ENCODE measurements at places on chromosomes 7 and 10. TPM values are rescaled to one million over a fixed set of nuclear protein-coding genes. Genes with fewer than 3 reads are reported as not detected.

DNA sequence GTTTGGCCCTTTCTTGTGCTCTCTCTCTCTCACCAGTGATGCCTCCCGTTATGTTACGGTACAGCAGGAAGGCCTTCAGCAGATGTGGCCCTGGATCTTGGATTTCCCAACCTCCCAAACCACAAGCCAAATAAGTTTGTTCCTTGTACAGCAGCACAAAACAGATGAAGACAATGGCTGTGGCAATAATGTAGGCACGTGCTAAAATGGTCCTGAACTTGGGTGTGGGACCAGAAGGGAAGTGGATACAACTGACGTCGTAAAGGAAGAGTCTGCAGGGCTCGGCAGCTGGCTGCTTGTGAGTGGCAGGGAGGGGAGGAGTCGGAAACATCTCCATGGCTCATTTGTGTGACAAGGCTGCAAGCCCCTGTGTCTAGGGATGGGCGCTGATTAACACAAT is 26.8 kb downstream of the PROSER2 start:
- DNase-seq = no peak
- no peak overlapping the region for H3K4me3 ChIP-seq
- H3K27ac ChIP-seq = no peak overlapping the region
- H3K27me3 ChIP-seq = no peaks in the 10 kb centered on the region

GRCh38 chr10:119029613-119030420 is at the start of gene NANOS1:
Gene NANOS1, plus strand, starts transcription at chr10:119029714. Its CDS starts 88 bp downstream, at chr10:119029802.
- peaks cover 19% of the 10 kb centered on the region for H3K36me3 ChIP-seq
- H3K4me3 ChIP-seq = peak within 1 kb of the TSS; percentile 65
- peaks cover 13% of the 10 kb centered on the region for H3K4me1 ChIP-seq
- peak; percentile 79 for DNase-seq

Gene IGFBP1
- total RNA-seq = not detected

Gene MYOZ1
- total RNA-seq = not detected

Gene AKR1D1
- total RNA-seq = not detected

Gene IMMP2L
- total RNA-seq = 10.0 TPM

- H3K4me1 ChIP-seq = no peaks in the 10 kb centered on the region
- no peak overlapping the region for H3K4me3 ChIP-seq
- no peaks in the 10 kb centered on the region for H3K36me3 ChIP-seq
Observed at GRCh38 chr7:70884440-70884764, 247.5 kb upstream of the GALNT17 start.

Gene CCDC172
- total RNA-seq = not detected

DNA sequence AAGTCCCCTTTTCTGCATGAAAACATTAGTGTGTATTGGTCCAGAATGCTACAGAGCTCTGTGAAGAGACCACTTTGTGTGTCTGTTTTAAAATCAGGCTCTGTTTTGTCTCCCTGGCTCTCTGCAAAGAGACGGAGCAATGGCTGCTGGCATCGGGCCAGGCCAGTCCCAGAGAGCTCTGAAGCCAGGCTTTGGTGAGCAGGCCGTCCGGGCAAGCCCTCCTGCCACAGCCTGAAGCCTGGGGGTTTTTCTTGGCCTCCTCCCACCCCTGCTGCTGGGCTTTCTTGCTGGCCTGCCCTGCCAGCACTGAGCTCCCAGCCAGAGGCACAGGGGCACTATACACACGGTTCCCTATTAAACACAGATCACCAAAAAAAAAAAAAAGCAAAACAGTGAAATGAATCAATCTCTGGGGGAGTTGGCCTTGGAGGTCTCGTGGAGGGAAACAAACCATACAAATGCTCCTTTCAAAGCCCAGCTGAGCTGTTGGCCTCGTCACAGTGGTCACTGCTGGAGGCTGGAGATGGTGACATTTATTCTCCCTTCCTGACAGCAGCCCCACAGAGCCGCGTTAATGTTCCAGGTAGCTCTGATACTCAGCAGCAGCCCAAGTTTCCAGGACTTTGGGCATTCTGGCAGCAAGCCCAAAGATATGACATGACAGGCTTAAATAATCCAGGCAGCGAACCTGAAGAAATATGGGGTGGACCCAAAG is 237.2 kb downstream of the TCF7L2 start:
- H3K4me3 ChIP-seq = no peak overlapping the region
- no peaks in the 10 kb centered on the region for H3K27me3 ChIP-seq
- no peak for DNase-seq
- no peaks in the 10 kb centered on the region for H3K36me3 ChIP-seq
- H3K27ac ChIP-seq = no peak overlapping the region

Gene CHAT
- not detected for total RNA-seq

Gene SRGN
- total RNA-seq = 746 TPM

Gene NEUROG3
- total RNA-seq = not detected

Gene MYH16
- not detected for total RNA-seq

- H3K36me3 ChIP-seq = no peaks in the 10 kb centered on the region
- no peaks in the 10 kb centered on the region for H3K27me3 ChIP-seq
- no peaks in the 10 kb centered on the region for H3K4me1 ChIP-seq
- DNase-seq = no peak
- no peak overlapping the region for H3K4me3 ChIP-seq
- no peak overlapping the region for H3K27ac ChIP-seq
Observed at GRCh38 chr10:59865101-59865500, 41.3 kb downstream of the CCDC6 start.

DNA sequence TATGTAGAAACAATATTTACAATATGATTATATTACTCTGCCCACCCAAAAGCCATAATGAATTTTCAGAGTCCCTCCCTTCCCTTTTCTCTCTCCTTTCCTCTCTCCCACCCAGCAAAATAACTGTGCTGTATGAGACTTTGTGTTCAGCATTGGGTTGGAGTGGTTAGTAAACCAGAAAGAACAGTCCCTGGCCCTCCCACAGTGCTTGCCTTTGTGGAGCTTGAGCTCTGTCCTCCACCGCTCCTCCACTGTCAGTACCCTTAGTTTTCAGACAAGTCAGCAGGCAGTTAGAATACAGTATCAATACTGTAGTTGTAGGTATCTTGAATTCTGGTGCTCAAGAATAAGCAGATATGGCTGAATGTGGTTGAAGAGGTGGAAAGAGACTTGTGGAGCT is 92.7 kb downstream of the CDK14 start:
- H3K27me3 ChIP-seq = no peaks in the 10 kb centered on the region
- no peak overlapping the region for H3K27ac ChIP-seq
- H3K4me3 ChIP-seq = no peak overlapping the region
- no peaks in the 10 kb centered on the region for H3K36me3 ChIP-seq
- DNase-seq = no peak

- no peaks in the 10 kb centered on the region for H3K36me3 ChIP-seq
- H3K4me1 ChIP-seq = no peaks in the 10 kb centered on the region
Observed at GRCh38 chr10:53977267-53977666, 823.8 kb downstream of the PCDH15 start.

Gene LRGUK
- total RNA-seq = 1.1 TPM

- H3K27me3 ChIP-seq = no peaks in the 10 kb centered on the region
- H3K4me1 ChIP-seq = no peaks in the 10 kb centered on the region
- H3K36me3 ChIP-seq = no peaks in the 10 kb centered on the region
- H3K27ac ChIP-seq = no peak overlapping the region
- no peak overlapping the region for H3K4me3 ChIP-seq
- no peak for DNase-seq
Observed at GRCh38 chr7:46009211-46009610, 88.1 kb upstream of the IGFBP3 start.

GRCh38 chr10:24440817-24441797 is 232.2 kb downstream of the KIAA1217 start:
- H3K4me1 ChIP-seq = no peaks in the 10 kb centered on the region
- no peaks in the 10 kb centered on the region for H3K27me3 ChIP-seq
- DNase-seq = no peak
- H3K27ac ChIP-seq = no peak overlapping the region

- H3K27me3 ChIP-seq = no peaks in the 10 kb centered on the region
- peak; percentile 73 for DNase-seq
- H3K36me3 ChIP-seq = peaks cover 27% of the 10 kb centered on the region
- H3K27ac ChIP-seq = no peak overlapping the region
- peaks cover 10% of the 10 kb centered on the region for H3K4me1 ChIP-seq
Observed at GRCh38 chr7:1815051-1815481, 145.0 kb downstream of the ELFN1 start.

GRCh38 chr10:17233286-17233991 is 5.4 kb downstream of the VIM start:
- H3K4me3 ChIP-seq = no peak overlapping the region
- no peak for DNase-seq
- H3K27ac ChIP-seq = peak overlapping the region; percentile 33
- no peaks in the 10 kb centered on the region for H3K27me3 ChIP-seq
- H3K36me3 ChIP-seq = peaks cover 67% of the 10 kb centered on the region

- H3K27ac ChIP-seq = no peak overlapping the region
- no peaks in the 10 kb centered on the region for H3K27me3 ChIP-seq
- H3K4me1 ChIP-seq = no peaks in the 10 kb centered on the region
- no peaks in the 10 kb centered on the region for H3K36me3 ChIP-seq
- no peak for DNase-seq
Observed at GRCh38 chr10:125248489-125248888, 88.1 kb upstream of the CTBP2 start.

Gene SHTN1
- 15.0 TPM for total RNA-seq

Gene SPDYE16
- total RNA-seq = 0.73 TPM

GRCh38 chr7:134593530-134594392 is 44.9 kb downstream of the AKR1B15 start:
- H3K4me3 ChIP-seq = no peak overlapping the region
- no peak overlapping the region for H3K27ac ChIP-seq
- no peaks in the 10 kb centered on the region for H3K27me3 ChIP-seq
- no peaks in the 10 kb centered on the region for H3K36me3 ChIP-seq

Gene CADPS2
- 8.9 TPM for total RNA-seq

- H3K4me1 ChIP-seq = peaks cover 6% of the 10 kb centered on the region
- DNase-seq = no peak
- H3K36me3 ChIP-seq = no peaks in the 10 kb centered on the region
- H3K27ac ChIP-seq = no peak overlapping the region
- no peak overlapping the region for H3K4me3 ChIP-seq
Observed at GRCh38 chr7:47227762-47228177, 354.1 kb downstream of the TNS3 start.

Gene TBX20
- total RNA-seq = not detected

Gene RELN
- total RNA-seq = 1.2 TPM

DNA sequence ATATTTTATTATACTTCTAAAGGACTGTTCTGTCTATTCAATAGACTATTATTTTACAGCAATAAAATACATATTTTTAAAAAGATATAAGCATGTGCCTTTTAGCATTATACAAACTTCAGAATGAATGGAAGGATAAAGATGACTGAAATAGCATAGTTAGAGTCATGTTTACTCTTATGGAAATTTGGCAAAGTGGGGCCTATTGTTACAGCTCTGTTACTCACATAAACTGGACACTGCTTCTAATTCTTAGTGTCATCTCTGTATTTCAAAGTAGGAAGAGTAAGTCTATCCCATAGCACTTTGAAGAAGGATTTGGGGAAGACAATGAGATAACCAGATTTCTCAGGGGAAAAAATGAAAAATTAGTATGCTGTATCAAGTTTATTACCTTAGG is 168.2 kb downstream of the SKAP2 start:
- no peaks in the 10 kb centered on the region for H3K36me3 ChIP-seq
- H3K4me1 ChIP-seq = peaks cover 5% of the 10 kb centered on the region
- DNase-seq = no peak
- H3K27ac ChIP-seq = no peak overlapping the region

- no peak overlapping the region for H3K4me3 ChIP-seq
- no peaks in the 10 kb centered on the region for H3K36me3 ChIP-seq
- H3K4me1 ChIP-seq = no peaks in the 10 kb centered on the region
- no peaks in the 10 kb centered on the region for H3K27me3 ChIP-seq
Observed at GRCh38 chr7:126658684-126659083, 594.1 kb downstream of the GRM8 start.

- H3K4me1 ChIP-seq = no peaks in the 10 kb centered on the region
- H3K4me3 ChIP-seq = no peak overlapping the region
- H3K27ac ChIP-seq = no peak overlapping the region
- DNase-seq = no peak
Observed at GRCh38 chr7:41648501-41648900, 54.4 kb downstream of the INHBA start.

GRCh38 chr7:7764520-7765396 is 46.4 kb upstream of the RPA3 start:
- H3K4me1 ChIP-seq = peaks cover 7% of the 10 kb centered on the region
- H3K27ac ChIP-seq = no peak overlapping the region
- H3K27me3 ChIP-seq = no peaks in the 10 kb centered on the region
- H3K36me3 ChIP-seq = no peaks in the 10 kb centered on the region
- H3K4me3 ChIP-seq = no peak overlapping the region
